IPS DF 6.9 (cell line): ENCODE measurements at places on chromosomes 16 and 17.

DNA sequence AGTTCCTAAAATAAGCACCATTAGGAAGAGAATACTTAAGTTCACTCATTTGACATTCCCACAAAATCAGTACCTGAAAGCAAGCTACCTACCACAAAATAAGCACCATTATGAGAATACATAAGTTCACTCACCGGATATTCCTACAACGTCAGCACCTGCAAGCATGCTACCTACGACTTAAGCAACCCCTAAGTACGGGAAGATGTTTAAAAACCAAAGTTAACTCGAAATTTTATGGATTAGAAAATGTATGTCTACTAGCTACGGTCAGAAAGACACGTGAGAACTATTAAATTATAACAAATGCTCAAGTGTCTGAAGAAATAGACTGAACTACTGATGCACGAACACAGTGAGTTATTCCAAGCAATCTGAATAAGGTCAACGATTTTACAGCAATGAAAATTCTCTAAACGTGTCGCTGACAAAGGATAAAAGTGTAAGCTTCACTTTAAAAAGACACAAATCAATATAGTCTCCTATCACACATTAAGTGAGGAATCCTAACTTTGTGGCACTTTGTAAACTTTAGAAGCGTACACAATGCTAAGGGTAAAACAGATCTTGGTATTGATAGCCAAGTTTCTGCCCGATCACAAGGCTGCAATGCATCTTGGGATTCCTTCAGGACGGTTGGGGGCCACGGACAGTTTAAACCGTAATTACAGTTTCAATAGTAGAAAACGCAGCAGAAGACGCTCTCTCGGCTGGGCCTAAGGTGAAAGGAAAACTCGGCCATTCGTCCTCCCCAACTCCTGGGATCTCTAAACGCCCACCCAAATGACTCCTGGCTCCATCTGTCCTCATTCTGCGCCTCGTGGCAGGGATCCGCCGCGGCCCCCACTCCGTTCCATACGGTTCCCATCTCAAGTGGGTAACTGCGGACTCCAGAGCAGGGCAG, 1.3 kb downstream of the GSPT1 start:
- no peak for DNase-seq

GRCh38 chr17:21090902-21091618, 35.7 kb upstream of the DHRS7B start:
- DNase-seq, result no peak

DNA sequence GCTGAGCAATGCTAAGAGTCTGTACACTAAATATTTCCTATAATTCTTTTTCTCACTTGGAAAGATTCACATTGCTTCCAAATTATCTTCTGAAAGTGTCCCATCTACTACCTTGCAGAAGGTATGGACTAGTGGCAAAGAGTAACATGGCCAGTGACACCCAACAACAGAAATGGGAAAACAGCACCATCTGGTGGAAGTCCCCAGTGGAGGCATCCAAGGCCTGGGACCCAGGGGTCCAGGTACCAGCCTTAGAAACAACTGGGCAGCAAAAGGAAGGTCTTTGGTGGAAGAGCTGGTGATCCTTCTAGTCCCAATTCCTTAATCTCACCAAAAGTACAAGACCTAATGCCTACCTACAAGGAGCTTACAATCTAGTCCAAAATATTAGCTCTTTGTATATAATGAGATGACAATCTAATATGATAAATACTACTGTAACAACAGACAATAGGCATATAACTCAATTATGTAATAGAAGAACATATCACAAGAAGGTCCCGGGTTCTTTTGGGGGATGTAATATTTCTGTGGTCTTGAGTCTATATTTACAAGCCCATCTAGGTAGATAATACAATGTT, 55.3 kb downstream of the SKAP1 start:
- DNase-seq, result peak; percentile 25

DNA sequence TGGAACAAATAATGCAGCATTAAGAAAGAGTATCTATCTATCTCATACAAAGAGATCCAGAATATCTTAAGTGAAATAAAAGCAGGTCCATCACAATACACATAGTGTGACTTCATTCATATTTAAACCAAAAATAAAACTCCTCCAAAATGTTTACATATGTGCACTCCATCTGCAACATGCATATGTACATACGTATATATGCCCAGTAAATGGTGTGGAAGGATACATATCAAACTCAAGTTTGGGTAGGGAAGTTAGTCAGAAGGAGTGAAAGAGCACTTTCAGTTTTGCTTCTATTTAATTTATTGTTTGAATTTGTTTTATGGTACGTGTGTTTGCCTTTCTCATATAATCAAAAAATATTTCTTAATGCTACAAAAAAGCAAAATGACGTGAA, 12.0 kb upstream of the ADAT1 start:
- DNase-seq, result no peak

GRCh38 chr17:34171245-34171818, 83.8 kb upstream of the CCL2 start:
- DNase-seq, result peak; percentile 71

GRCh38 chr16:83967091-83967490, 953 bp upstream of the NECAB2 start:
- DNase-seq, result no peak

GRCh38 chr16:77788181-77789084, at the start of gene VAT1L:
VAT1L (plus strand) TSS chr16:77788564; CDS start chr16:77788683, 119 bp downstream.
- DNase-seq, result no peak

DNA sequence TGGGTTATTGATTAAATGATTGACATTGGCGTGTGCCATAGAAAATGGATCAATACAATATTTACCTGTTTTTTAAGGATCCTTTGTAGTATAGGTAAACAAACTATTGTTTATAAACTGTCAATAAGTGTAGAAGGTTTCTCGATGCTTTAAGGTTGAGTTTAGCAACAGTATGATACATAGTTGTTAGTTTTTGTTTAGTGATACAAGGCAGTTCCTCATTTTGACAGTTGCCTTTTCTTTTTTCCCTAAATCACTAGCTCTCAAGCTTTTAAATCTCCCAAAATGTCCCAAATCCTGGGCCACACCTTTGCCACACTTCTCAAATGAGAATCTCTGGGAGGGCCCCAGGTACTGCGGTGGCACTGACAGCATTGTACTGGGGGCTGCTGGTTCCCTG, 57.3 kb downstream of the EPN2 start:
- DNase-seq, result no peak

DNA sequence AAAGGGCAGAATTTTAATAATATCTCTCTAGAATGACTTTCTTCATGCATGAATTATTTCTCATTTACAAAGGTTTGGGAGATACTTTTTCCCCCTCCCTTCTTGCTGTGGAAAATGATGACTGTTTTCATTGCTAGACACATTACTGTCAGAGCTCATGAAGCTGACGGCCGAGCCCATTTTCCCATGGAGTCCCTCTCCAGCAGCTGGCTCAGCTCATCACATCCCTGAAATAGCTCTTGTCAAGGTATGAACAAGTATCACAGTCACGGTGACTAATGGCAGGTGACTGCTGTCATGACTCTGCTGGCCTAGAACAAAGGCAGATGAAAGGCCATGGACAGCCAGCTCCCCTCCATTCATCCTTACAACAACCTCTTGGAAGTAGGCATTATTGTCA, 208.1 kb downstream of the ABCC12 start:
- DNase-seq, result no peak

DNA sequence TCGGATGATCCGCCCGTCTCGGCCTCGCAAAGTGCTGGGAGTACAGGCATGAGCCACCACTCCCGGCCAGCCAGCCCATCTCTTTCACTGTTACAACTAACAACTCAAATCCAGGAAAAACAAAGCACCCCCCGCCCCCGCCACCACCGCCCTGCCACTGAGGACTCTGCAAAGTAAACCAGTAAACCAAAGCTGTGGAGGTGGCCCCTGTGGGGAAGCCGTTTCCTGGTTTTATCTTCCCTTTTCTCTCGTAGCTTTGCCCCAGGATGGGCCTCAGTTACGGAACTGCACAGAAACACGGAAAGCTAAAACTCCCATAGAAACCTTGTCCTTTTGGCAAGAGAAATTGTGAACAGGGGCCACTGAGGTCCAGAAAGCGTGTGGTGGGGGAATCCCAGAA, 17.5 kb downstream of the CHMP6 start:
- DNase-seq, result no peak
